Right lobe of liver (tissue), 6 donors: ENCODE measurements at places on chromosomes 7 and 10. TPM values are rescaled to one million over a fixed set of nuclear protein-coding genes. Genes with fewer than 3 reads are reported as not detected.

The GIMAP2 gene
- 7.4 TPM for total RNA-seq

The EBLN1 gene
- not detected for total RNA-seq

- no peak for DNase-seq
Observed at GRCh38 chr7:41438705-41439514, 264.0 kb downstream of the INHBA start.

DNA sequence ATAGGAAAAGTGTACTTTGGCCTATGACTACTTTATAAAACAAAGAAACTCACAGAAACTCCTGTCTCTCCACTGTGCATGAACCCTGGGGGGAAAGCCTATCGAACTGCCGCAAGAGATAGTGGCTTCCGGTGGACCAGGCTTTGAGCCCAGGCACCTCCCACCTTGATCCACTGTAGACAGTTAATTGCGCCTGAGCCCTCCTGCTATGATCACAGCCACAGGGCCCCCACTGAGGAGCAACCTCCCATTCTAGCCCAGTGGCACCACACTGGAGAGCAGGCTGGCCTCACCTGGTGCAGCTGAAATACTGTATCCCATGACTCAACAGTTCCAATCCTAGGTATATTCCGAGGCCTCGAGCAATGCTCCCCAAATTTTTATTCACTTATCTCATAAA is 98.8 kb downstream of the COBL start:
- DNase-seq = no peak
